NCI-H510A (cell line): ENCODE measurements at places on chromosomes 11 and 22.

- DNase-seq = no peak
These were observed 17.5 kb upstream of the CDKN1C start for GRCh38 chr11:2902784-2903671.

DNA sequence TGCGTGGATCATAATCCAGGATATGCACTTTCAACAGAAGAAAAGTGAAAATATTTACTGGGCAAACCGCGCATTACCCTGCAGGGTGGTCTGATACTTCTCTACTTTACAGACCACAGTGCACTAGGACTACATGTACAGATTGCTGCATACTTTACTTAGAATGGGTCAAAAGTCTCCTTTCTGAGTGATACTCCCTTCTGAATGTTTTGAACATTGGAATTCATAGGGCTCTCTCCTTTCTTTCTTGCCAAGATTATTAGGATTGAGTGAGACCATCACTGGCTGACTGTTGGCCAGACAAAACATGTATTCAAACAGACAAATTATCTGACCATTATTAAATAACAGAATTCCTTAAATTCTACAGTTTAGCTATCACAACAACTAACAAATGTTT is 6.6 kb upstream of the FIBIN start:
- no peak for DNase-seq

DNA sequence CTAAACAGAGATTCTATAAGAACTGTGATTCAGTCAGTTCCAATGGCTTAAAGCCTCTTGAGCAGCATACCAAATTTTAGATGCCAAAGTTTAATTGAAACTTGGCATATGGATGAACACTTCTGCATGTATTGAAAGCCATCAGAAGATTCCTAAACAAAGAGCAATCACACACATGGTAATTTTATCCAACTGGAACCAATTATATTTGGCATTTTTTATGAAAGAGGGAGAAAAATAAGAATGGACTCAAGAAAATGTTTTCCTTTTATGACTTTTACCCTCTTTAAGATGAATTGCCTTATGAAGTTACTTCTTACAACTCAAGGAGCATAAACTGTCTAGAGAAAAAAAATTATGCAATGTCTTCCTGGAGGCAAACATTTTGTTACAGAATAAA is 7.4 kb downstream of the TRPC6 start:
- DNase-seq = no peak

DNA sequence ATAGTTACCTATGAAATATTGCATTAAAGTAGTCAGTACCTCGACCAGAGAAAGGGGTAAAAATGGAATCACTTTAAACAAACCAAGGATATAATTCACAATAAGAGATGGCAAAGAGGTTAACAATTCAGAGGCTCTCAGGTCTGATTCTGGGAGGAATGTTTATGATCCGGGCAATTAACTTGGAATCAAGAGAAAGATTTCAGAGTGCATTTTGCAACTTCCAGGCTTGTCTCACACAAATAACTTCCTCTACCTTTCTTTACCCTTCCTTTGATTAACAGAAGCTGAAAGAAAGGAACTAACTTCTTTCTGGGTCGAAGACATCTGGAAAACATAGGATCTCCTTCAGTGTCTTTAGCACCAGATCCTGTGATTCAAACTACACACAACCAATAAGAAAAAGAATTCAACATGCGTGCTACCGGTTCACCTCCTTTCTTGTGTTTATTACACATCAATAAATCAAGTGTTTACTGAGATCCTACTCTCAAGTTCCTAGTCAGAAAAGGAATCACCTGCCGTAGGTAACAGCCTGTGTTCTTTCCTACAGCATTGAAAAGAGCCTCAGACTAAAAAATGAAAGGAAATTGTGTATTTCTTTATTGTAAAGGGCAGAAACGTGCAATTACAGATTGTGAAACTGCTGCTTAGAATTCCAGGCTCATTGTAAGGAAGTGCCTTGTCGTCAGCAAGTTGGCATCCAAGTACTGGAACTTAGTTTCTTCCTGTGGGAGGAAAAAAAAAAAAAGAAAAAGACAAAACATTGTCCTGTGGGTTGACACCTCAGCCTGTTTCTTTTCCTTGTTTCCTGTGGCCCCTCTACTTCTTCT is 29.5 kb downstream of the CARD18 start:
- no peak for DNase-seq

DNA sequence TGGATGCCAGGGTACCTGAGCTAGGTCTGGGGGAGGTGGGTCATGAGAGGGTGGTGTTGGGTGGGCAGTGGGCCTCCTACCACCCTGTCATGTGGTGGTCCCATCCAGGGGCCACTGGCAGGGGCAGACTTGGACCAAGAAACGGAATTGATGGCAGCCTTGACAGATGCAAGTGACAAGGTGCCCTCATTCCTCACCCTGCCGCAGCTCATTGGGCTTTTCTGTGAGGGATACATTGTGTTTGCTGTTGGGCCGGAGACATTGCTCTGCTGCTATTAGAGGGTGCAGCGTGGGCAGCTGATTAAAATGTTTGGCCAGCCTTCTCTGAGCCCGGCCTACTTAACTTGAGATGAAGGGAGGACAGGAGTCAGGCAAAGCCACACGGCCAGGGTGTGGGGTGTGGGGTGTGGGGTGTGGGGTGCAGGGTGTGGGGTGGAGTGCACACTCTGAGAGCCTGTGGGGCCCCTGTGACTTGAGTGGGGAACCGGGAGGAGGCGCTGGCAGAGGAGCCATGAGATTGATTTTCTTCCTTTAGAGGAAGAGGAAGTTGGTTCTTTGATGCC is 351.5 kb downstream of the TBC1D22A start:
- no peak for DNase-seq

- no peak for DNase-seq
These were observed 7.6 kb downstream of the ARVCF start for GRCh38 chr22:20009018-20009491.

DNA sequence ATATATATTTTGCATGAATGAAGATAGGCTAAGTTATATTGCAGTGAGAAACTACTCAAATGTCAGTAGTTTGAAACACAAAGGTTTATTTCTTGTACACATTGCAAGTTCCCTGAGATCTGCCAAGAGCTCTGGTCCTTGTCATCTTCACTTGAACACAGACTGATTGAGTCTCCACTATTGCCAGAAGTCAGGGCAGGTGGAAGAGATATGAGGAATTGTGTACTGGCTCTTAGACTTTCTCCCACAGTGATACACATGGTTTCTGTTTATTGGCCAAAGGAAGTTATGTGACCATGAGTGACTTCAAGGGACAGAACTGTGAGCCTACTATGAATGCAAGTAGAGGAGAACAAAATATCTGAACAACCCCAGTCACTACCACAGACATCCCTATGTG is 44.2 kb downstream of the PPFIBP2 start:
- DNase-seq = no peak

- no peak for DNase-seq
These were observed 55.8 kb downstream of the NECTIN1 start for GRCh38 chr11:119673052-119673758.

DNA sequence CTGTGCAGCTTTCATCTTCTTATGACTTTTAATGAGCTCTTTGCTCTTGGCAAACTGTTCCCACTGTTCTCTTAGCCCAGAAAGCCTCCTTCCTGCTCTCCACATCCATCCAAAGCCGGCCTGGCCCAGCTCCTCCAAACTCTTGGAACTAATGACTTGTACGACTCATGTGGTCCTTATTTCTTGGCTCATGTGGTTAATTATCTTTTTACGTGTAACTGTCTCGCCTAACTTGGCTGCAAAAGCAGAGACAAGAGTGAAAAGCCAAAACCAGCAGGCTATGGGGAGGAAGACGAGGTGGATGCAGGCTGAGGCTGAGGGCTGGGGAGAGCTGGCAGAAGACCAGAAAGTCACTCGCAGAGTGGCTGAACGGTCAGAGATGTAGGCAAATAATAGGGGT is 5.5 kb downstream of the CSNK2A3 start:
- no peak for DNase-seq

- no peak for DNase-seq
These were observed 35.4 kb downstream of the BIRC2 start for GRCh38 chr11:102382384-102382783.

DNA sequence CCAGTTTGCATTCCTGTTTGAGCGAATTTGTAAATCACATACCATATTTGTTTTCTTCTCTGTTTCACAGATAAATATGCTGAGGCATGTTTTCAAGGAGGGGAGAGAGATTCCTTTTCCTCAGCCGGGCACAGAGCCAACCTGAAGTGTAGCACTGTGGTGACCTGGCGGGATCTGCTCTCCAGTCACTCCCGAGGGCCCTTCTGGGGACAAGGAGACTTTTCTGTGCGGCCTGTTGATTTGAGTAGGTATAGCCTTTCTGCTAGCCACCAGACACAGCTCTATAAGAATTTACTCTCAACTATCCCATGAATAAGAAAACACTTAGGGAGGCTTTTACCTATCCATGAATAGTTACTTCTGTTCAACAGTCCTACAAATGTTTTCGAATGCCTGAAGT is 63.5 kb upstream of the FDX1 start:
- peak; percentile 21 for DNase-seq

GRCh38 chr11:124886476-124886875 is 11.2 kb downstream of the ROBO4 start:
- no peak for DNase-seq

GRCh38 chr11:72037554-72038311 is 39.0 kb downstream of the IL18BP start:
- DNase-seq = no peak

GRCh38 chr11:126564566-126564965 is 209.1 kb downstream of the ST3GAL4 start:
- peak; percentile 42 for DNase-seq

GRCh38 chr22:41561788-41562187 is 978 bp downstream of the CSDC2 start:
- no peak for DNase-seq

DNA sequence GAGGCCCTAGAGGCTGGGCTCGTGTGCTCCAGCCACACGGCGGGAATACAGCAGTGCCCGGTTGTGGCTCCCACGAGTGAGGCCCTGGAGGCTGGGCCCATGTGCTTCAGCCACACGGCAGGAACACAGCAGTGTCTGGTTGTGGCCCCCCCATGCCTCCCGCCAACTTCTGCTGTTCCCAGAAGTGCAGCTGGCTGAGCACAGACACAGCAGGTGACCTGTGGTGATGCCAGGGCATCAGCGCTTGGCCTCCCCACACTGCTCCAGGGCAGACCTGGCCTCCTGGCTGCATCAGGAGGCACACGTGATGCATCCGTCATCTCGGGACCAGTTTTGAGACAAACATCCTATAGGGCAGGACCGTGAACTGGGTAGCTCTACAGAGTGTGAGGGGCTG is 110.3 kb downstream of the KCNQ1OT1 start:
- no peak for DNase-seq

- DNase-seq = no peak
These were observed 403.2 kb downstream of the NELL1 start for GRCh38 chr11:21072558-21072957.

DNA sequence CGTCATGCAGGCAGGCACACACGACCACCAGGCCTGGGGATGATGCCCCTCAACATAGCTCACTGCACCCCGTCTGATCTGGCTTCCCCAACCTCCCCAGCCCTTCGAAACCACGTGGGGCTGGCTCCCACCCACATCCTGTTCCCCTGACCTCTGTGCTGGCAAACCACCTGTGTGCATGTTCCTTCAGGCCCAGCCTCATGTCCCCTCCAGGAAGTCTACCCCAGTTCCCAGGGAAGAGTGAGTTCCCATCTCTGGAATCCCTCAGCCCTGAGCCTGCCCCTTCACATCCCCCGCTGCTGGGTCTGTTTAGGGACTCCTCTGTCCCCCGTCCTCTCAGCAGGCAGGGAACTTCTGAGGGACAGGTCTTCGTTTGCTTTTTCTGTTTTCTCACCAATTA is 7.1 kb downstream of the SLC7A4 start:
- no peak for DNase-seq

GRCh38 chr11:122676638-122677037 is 21.1 kb downstream of the UBASH3B start:
- DNase-seq = no peak

DNA sequence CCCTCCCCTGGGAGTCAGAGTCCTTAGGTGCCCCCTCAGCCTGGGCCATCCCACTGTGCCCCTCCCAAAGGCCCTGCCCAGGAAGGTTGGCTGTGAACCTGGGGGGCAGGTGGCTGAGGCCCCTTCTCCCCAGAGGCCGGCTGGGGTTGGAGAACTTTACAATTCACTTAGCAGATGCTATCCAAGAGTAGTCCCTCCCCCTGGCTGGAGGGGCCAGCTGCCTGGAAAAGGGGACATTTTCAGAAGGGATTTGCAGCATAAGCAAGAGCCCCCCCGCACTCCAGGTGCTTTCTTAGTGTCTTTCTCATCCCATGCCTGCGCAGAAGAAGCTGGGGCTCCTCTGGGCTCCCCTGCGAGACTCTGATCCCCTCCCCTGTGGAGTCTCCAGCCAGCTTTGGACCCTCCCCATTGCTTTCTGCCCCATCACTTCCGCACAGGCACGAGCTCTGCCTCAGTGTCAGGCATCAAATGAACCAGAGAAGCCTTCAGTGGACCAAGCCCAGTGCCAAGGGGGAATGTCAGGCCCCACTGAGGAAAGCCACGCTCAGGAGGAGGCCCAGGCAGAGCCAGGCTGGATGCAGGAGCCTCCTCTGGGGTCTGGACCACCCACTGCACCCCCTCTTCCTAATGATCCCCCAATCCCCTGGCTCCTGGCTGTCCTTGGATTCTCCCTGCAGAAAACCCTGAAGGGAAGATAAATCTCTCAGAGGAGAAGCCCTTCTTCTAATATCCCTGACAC is 3.7 kb downstream of the SSTR3 start:
- no peak for DNase-seq

DNA sequence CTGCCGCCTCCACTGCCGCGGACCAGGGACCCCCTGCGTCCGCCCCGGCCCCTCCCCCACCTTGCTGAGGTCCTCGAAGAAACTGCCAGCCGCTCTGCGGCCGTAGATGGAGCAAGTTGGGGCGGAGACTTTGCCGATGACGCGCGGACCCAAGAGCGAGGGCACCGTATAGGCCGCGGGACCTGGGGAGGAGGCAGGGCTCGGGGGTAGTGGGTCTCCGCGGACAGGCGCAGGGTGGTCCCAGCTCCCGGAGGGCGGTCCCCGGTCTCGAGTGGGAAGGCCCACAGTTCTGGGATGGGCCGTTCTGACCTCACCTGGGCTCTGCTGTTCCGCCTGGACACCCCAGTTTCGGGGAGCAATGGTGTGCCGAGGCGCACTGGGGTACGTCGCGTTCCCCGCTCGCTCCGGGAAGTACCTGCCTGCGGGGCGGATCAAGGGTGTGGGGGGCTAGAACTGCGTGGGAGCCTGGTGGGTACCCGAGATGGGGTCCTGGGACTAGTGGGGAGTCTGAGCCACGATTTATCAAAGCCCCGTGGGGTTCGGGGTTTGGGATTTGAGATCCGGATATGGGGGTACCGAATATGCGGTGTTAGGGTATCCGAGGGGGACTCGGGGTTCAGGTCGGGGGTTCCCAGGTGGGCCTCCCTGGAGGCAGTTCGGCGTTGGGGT is 1.2 kb upstream of the TYMP start:
- peak; percentile 42 for DNase-seq

GRCh38 chr11:22879630-22880029 is 19.4 kb upstream of the CCDC179 start:
- DNase-seq = no peak

DNA sequence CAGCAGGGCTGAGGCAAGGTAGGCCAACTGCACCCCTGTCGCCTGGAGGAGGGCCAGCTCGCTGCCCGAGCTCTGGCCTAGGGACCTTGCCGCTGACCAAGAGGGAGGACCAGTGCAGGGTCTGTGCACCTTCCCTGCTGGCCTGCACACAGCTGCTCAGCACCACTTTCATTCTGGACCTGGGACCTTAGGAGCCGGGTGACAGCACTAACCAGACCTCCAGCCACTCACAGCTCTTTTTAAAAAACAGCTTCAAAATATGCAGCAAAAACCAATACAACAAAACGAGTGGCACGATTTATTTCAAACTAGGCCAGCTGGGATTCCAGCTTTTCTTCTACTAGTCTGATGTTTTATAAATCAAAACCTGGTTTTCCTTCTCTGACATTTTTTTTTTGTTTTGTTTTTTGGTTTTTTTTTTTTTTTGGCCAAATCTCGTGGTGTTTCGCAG is 18.0 kb downstream of the RSPH14 start:
- DNase-seq = no peak
